ENCODE measurements at places on chromosomes 4 and X.

GRCh38 chr4:70902577-70903290 is 565 bp downstream of the MOB1B start:
- peak; percentile 74 for DNase-seq
- peaks cover 20% of the 10 kb centered on the region for H3K36me3 ChIP-seq
- no peaks in the 10 kb centered on the region for H3K27me3 ChIP-seq
- peaks cover 15% of the 10 kb centered on the region for H3K4me1 ChIP-seq
- peak overlapping the region; percentile 96 for H3K4me3 ChIP-seq

- H3K4me1 ChIP-seq = peaks cover 19% of the 10 kb centered on the region
- DNase-seq = no peak
- no peak overlapping the region for H3K4me3 ChIP-seq
- H3K36me3 ChIP-seq = no peaks in the 10 kb centered on the region
These were observed 3.0 kb upstream of the HSD17B10 start for GRCh38 chrX:53437206-53437605.

DNA sequence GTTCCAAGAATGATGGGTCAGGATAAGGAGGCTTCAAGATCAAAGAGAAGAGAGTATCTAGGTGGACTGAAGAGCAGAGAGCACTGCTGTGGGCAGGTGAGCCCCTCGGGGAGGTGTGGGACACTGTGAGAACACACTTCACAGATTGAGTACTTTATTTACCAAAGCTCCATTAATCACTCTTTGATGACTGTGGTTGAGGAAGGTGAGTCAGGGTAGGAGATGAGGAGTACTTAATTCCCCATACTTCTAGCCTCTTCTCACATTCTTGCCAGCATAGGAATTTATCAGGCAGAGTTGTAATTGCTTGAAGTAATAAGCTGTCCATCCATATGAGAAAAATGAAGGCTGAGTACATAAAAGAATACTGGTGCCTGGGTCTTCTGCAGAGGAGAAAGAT is 375.3 kb downstream of the PCDH10 start:
- DNase-seq = no peak
- no peak overlapping the region for H3K27ac ChIP-seq
- no peaks in the 10 kb centered on the region for H3K27me3 ChIP-seq

DNA sequence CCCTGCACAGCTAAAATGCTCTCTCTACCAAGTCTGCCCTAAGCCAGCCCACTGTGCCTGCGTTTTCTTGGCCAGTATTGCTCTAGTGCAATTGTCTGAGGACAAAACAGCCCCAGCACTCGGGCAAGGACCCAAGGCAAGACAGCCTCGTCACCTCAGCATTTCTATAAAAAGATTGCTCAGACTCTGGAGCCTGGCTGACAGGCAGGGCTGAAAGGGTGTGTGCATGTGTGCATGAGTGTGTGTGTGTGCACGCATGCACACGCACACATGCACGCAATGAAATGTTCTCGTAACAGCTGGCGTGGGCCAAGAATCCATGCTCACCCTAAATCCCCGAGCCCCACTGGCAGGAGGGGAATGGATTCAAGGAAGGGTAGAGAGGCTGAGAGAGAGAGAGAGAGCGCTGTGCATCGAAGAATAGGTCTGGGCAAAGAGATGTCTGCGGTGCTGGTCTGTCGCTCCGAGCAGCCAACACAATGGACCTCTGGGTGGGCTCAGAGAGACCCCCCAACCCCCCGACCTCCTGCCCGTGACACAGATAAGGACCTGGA is 579.2 kb downstream of the BCOR start:
- H3K4me3 ChIP-seq = no peak overlapping the region
- no peaks in the 10 kb centered on the region for H3K36me3 ChIP-seq
- no peaks in the 10 kb centered on the region for H3K27me3 ChIP-seq
- peaks cover 35% of the 10 kb centered on the region for H3K4me1 ChIP-seq

DNA sequence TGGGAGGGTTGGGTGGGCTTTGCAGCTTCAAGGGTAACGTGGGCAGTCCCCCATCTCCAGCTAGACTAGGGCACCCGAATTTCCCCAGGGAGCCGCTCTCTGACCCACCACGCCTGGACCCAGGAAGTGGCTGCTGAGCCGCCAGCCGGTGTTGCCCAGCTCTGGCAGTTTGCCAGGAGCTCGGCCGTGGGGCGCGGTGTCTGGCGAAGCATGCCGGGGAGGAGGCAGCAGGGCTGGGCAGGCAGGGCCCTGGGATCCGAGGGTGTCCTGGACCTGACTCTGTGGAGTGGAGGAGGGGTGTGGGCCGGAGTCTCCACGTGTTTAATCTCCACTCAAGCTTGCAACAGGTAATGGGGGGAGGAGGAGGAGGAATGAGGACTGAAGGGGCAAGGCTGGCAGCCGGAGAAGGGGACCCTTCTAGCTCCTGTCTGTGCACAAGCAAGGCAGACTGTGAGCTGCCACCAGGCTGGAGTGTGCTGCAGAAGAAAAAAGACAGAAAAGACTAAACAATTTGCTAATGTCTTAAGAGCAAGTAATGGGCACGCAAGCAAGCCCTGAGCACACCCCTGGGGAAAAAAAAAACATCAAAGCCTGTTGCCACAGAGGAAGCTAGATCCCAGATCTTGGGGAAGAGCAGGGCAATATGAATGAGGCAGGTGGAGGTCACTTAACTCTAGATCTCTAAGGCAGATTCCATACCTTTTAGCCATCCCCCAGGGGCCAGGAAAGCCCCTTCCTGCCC is 2.4 kb downstream of the LONRF3 start:
- peak; percentile 50 for DNase-seq
- H3K4me1 ChIP-seq = peaks cover 10% of the 10 kb centered on the region
- H3K27me3 ChIP-seq = peaks cover 81% of the 10 kb centered on the region
- peak overlapping the region; percentile 46 for H3K4me3 ChIP-seq
- H3K36me3 ChIP-seq = peaks cover 3% of the 10 kb centered on the region
- no peak overlapping the region for H3K27ac ChIP-seq

DNA sequence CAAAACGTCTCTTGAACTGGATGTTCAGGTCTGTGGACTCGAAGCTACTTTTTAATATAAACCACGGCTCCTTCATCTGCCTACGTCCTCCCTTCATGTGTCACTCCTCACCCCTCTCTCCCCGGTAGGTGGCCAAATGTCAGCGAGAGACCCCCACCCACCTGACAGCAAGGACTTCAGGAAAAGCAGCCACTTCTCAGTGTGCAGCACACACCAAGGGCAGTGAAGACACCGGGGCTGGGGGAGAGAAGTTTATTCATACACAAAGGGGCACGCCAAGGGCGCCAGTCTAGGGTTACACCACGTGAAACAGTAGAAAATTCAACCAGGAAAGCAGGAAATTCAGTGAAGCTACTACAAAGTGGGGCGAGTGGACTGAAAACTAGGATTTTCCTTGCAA is 181.2 kb downstream of the AFAP1 start:
- no peaks in the 10 kb centered on the region for H3K27me3 ChIP-seq
- peaks cover 13% of the 10 kb centered on the region for H3K4me1 ChIP-seq
- no peak for DNase-seq
- peak overlapping the region; percentile 79 for H3K27ac ChIP-seq

DNA sequence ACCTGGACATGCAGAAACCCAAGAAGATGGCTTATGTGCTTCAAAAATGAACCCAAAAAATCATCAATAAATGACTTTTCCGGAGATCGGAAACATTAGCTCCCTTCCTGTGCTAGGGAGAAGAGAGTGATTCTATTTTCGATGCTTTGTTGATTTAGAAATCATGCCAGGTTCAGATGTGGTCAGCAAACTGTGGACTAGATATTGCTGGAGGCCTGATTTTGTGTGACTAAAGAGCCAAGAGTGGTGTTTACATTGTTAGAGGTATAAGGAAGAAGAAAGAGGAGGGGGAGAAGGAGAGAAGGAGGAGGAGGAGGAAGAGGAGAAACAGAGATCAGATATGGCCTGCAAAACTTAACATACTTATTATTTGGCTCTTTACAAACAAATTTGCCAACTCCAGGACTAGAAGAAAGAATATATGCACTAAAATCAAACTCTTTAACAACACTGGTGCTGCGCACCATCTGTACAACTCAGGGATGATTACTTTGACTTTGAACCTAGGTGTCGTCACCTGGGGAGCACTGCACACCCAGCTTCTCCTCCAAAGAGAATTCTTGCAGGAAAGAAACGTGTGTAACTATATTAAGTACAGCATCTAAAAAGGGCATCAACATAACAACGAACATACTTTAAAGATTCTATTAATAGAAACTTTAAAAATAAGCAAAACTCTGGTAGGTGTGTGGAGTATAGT is 664.9 kb upstream of the LCORL start:
- H3K36me3 ChIP-seq = no peaks in the 10 kb centered on the region
- DNase-seq = no peak
- peaks cover 43% of the 10 kb centered on the region for H3K4me1 ChIP-seq
- no peak overlapping the region for H3K4me3 ChIP-seq

DNA sequence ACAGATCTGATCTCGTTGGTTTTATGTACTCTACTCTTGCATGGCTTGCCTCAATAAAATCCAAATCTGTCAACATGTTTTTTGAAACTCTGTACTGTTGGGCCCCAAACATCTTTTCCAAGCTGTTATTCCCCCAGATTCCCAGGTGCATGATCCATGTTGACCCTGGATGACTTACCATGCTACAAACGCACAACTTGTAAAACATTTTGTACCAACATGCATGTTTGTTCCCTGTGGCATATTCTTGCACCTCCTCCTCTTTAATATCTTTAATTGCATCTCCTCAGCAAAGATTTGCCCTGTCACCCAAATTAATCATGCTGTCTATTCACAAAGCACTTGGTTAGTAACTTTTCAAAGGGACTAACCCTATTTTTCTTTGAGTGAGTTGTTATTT is 24.3 kb downstream of the HSD17B13 start:
- H3K36me3 ChIP-seq = no peaks in the 10 kb centered on the region
- H3K4me1 ChIP-seq = no peaks in the 10 kb centered on the region
- H3K27me3 ChIP-seq = no peaks in the 10 kb centered on the region

DNA sequence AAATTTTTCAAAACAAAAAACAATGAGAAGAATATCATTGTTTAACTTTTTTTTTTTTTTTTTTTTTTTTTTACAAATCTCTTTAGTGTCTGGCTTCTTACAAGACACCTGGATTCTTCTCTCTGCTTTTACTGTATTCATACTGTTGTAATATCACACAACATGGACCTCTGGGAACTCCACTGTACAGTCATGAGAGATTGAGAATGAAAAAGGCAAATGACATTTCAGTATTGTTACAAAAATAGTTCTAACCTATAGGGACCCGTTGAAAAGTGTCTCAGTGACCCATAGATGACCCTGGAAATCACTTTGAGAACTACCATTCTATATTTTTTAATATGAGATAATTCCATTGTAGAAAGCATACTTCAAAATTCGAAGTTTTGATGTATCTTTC is 124.4 kb downstream of the SLIT2 start:
- H3K36me3 ChIP-seq = no peaks in the 10 kb centered on the region
- peaks cover 8% of the 10 kb centered on the region for H3K4me1 ChIP-seq
- H3K27me3 ChIP-seq = no peaks in the 10 kb centered on the region
- DNase-seq = no peak
- H3K27ac ChIP-seq = no peak overlapping the region

DNA sequence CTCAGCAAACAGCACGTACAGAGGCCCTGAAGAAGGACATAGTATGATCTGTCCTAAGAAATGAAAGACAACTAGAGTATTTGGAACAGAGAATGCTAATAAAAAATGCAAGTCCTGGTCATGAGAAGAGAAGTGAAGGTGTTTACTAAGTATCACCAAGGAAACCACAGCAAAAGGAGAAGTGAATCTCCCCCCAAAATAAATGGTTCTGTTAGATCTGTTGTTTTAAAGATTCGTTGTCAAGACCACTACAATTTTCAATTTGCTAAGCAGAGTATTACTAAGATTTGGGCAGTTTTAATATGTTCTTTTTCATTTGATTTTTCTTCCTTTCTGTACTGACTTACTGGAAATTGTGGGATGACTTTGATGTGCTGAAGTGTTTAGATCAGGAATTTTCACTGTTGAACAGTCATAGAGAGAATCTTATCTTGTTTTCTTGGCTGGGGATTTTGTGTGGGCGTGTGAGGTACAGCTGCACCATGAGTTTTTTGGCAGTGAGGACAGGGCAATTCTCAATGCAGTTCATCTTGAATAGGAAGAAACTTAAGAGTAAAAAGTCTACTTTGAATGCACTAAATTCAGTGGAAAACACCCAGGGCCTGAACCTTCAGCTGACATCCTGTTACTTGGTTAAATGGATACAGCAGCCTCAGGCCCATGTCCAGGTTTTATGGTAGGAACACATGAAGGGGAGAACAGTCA is 132.2 kb downstream of the STIM2 start:
- H3K27me3 ChIP-seq = no peaks in the 10 kb centered on the region
- H3K4me3 ChIP-seq = no peak overlapping the region
- no peak overlapping the region for H3K27ac ChIP-seq

GRCh38 chrX:73913580-73913979 is 350.6 kb downstream of the CHIC1 start:
- no peaks in the 10 kb centered on the region for H3K27me3 ChIP-seq
- H3K27ac ChIP-seq = peak overlapping the region; percentile 59
- H3K36me3 ChIP-seq = no peaks in the 10 kb centered on the region
- DNase-seq = no peak
- H3K4me1 ChIP-seq = peaks cover 44% of the 10 kb centered on the region

DNA sequence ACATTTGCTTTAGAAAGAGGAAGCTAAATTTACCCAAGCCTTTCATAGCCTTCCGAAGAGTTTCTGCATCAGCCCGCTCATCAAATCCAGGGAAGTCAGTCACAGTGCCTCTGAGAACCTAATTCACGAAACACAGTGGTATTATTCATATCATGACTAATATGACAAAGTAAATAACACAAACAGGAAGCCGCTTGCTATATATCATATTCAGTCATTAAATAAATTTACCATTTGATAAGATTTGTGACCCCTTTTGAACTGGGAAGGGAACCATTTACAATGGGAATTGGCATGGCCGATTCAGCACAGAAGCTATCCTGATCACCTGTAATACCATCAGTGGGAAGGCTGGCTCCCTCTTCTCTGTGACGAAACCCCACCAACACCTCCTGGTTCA is 10.5 kb downstream of the ANXA5 start:
- H3K4me3 ChIP-seq = no peak overlapping the region
- no peaks in the 10 kb centered on the region for H3K27me3 ChIP-seq
- no peak overlapping the region for H3K27ac ChIP-seq
- no peak for DNase-seq
- no peaks in the 10 kb centered on the region for H3K4me1 ChIP-seq

GRCh38 chr4:123110147-123110546 is 187.8 kb upstream of the NUDT6 start:
- peaks cover 20% of the 10 kb centered on the region for H3K4me1 ChIP-seq
- no peak overlapping the region for H3K4me3 ChIP-seq
- no peaks in the 10 kb centered on the region for H3K36me3 ChIP-seq
- DNase-seq = no peak

DNA sequence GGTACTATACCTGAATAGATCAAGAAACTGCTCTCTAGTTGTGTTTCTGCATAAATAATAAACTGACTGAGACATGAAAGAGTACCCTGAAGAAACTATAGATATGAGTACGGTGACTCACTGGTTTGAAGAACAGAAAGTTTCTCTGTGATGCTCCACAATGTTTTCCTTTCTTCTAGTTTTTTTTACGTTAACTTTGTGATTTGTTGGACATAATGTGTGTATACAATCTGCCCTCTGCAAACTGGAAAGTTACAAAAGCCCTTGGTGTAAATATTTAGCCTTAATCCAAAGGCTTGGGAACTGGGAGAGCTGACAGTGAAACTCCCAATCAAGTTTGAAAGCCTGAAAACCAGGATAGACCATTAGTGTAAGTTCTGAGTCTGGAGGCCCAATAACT is 31.6 kb upstream of the PAPSS1 start:
- DNase-seq = no peak
- H3K36me3 ChIP-seq = no peaks in the 10 kb centered on the region
- peaks cover 14% of the 10 kb centered on the region for H3K27me3 ChIP-seq
- no peak overlapping the region for H3K4me3 ChIP-seq
